ENCODE measurements at places on chromosomes 2 and 18. TPM values are rescaled to one million over a fixed set of nuclear protein-coding genes. Genes with fewer than 3 reads are reported as not detected.
A peak's percentile ranks its signal among the peaks of the same experiment; 100 is the strongest.

GRCh38 chr2:104976603-104977120 is 61.2 kb upstream of the MRPS9 start:
- no peak for DNase-seq

DNA sequence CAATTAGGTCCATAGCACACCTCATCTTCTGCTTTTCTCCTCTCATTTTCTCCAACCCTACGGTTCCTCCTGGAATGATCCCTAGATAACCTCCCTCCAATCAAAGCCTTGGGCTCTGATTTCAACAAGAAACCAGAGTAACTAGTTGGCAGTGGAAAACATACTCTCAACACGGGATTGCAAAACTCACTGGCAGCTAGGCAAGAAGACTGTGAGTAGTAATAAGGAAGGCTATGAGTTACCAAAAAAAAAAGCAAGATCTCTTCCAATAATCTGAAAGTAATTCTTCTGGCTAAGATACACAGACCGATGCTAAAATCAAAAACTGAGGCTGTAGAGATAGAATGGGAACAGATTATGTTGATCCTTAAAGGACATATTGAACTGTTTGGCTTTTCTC is 28.4 kb upstream of the CCDC102B start:
- DNase-seq: no peak

- no peak for DNase-seq
Observed at GRCh38 chr2:30412684-30413570, 34.1 kb upstream of the LCLAT1 start.

DNA sequence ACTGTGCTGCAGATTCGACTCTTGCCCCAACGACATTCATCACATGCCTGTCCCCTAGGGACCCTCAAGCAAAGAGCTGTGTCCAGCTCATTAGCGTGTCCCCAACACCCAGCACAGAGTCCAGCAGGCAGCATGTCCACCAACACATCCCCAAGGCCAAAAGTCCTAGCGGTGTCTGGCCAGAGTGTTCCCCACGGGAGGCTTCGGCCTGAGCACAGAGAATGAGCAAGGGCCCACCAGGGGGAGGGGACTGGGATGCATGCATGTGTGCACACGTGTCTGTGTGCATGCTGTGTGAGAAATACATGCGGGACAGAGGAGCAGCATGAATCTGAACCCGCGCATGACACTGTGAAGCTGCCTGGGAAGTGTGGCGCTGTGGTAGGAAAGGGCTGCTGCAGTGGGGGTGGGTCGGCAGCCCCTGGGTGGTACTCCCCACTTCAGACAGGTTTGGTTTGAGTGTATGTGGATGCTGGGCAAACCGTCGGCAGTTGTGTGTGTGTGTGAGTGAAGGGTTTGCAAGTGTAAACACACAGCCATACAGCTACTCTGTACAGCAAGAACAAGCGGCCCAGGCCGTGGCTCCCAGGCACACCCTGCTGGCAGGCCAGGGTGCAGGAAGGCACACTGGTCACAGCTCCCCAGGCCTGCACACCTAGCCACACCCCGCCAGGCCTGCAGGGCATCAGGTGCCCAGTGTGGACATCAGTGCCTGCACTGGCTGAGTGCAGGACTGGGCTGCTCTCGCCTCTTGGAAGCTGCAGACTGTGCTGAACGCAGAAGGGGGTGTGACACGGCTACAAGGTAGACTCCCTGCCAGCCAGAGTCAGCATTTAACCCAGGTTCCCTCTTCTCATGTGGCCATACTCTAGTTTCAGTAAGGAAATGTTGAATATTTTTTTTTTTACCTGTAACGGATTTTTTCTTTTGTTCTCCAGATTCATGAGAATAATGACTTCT is 19.5 kb upstream of the HES6 start:
- no peak for DNase-seq

Gene ACTR3
- 65.9 TPM for total RNA-seq

DNA sequence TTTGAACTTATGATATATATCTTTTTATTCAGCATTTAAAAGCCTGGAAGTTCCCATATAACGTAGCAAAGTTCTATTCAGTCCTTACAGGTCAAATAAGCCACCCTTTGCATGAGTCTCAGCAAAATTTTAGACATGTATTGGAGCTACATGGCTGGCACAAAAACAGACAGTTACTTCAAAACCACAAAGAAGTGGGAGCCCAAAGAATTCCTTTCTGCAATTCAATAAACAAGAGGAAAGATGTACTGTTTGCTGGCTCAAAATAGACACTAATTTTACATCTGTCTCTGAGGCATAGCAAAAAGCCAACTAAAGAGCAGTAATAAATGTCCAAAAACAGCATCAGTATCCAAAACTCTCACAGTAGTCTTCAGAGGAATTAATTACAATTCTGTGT is 87.0 kb downstream of the ZEB2 start:
- no peak for DNase-seq

Gene BZW1
- 232 TPM for total RNA-seq

DNA sequence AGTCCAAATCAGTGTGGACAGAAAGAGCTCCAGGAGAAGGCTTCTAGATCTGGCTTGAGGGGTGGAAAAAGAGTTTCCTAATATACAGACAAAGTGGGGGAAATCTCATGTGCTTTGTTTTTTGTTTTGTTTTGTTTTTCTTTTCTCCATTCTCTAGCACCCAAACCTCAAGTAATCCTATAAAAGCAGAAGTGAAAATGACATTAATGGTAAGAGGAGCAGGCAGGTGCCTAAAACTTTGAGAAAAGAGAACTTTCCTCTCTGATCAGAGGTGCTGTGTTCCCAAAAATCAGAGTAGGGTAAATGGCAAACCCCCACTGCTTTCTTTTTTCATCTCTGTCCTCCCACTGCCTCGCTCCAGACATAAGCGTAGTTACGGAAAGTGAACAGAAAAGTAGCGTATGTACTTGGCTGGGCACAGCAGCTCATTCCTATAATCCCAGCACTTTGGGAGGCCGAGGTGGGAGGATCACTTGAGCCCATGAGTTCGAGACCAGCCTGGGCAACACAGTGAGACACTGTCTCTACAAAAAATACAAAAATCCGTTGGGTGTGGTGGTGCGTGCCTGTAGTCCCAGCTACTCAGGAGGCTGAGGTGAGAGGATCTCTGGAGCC is 77.8 kb downstream of the FAM161A start:
- no peak for DNase-seq

DNA sequence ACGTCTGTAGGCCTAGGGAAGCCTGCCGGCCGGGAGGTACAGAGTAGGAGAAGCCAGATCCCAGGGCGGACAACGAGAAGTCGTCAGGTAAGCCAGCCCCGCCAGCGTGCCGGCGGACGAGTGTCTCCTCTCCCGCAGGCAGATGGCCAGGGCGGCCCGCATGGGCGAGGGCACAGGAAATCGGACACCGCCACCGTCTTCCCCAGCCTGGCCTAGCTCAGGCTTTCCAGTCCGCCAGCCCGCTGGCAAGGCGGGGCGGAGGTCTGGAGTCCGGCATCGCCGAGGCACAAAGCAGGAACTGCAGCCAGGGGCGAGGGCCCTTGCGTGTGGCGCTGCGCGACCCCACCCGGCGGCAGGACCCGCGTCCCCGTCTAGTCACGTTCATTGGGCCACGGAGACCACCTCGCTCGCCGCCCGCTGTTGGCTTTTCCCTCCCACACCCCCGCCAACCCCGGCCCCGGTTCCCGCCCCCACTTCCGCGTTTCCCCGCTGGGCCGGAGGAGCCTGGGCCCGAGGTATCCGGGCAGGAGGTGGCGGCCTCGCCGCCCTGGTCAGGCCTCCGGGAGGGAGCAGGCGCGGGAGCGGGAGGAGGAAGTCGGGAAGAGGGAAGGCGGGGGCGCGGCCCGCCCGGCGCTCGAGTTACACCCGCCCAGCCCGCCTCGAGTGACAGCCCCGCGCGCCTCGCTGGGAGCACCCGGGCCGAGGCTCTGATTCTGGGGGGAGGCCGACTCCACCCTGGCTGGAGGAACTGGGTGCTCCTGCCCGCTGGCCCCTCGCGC is at the start of gene GPD2:
Gene GPD2, plus strand, starts transcription at position 662 of the 779 bp plus-strand sequence. CDS start 39,727 bp downstream, outside the sequence.
- DNase-seq: peak; percentile 93

GRCh38 chr18:40935423-40935822 is 1019.6 kb upstream of the PIK3C3 start:
- no peak for DNase-seq

Gene MAP4K3
- total RNA-seq: 41.8 TPM

Gene SPP2
- not detected for total RNA-seq

Gene PLCD4
- 1.1 TPM for total RNA-seq

Gene QPCT
- 5.3 TPM for total RNA-seq

DNA sequence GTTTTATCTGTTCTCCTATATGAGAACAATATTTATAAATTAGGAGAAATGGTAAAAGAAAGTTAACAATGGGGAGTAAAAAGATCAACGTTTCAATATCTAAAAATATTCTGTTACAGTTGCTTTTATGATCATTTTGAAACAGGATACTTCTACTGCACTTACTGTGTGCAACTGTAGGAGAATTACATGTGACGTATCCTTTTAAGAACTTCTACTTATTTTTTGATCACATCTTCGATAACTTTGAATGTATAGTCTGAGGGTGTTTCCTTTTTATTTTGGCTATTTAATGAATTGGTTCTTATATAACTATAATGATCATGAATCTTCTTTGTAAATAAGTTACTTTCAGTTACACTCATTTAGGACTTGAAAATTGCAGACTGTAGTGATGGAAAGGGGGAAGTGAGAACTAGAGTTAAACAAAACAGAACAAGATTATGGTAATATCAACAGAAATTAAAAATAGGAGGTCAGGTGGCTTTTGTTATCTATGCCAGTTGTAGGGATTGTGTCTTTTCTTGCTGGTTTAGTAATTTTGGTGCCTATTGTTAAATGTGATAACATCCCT is 109.9 kb downstream of the MSTN start:
- no peak for DNase-seq

DNA sequence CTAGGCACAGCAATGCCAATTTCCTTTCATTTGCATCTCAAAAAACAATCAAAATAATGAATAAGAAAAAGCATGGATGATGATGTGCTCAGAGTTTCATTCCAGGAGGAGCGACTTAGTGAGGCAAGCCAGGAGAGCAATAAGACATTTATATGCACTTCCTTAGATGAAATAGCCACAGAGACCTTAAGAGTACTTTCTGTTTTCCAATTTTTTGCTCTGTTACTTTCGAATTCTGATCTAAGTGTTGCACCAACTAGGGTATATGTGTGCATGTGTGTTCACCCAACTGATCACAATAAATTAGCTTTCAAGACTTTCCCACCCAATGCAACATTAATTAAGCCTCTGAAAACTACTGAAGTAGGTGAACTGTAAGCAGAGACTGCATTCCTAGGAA is 709 bp downstream of the RAB27B start:
- no peak for DNase-seq

- DNase-seq: no peak
Observed at GRCh38 chr2:195961873-195962272, 106.8 kb downstream of the DNAH7 start.

DNA sequence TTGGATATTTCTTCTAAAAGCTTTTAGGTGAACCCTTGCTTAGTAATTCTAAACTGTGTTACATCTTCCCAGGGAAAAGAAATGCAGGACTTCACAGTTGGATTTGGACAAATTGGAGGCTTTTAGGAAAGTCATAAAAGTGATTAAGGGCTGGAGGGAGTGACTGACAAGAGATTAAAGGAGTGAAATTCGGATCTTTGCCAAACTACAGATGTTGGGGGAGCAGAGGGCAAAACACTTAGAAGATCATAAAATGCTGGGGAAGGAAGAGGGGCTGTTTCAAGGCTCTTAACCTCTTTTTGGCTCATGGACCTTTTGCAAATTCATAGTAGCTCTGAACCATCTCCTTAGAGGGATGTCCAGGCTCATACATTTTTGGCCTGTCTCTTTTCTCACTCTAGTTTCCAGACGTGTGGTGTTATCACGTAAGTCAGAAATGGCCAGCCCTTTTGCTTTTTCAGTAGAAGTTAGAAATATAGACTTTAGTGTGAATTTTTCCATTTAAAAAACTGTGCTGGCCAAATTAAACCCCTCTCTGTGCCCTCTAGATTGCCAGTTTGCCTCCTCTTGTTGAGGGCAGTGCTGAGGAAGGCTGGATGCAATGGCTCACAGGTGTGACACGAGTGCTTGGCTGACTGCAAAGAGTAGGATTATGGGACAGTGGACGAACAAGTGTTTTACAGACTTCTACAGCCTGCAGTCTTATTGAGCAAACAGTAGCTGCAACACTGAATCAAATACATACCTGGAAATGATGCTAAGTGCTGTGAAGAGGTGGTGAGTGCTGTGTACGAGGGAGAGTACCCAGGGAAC is 109.9 kb downstream of the LYPD6B start:
- DNase-seq: no peak

DNA sequence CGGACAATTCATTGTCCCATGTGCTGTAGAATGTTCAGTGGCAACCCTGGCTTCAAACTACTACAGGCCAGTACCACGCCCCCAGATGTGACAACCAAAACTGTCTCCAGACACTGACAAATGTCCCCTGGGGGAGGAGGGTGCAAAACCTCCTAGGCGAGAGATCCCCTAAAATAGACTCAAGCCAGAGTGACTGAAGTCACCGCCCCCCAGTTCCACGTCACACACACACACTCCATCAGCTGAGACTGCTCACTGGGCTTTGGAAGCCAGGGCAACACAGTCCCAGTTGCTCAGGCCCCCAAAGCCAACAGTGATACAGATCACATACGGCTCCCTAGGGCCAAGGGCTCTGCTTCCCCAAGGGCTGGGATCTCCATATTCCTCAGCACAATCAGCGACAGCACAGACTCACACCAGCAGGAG is 19.1 kb downstream of the HDAC4 start:
- DNase-seq: no peak

Gene SLC8A1
- total RNA-seq: 23.2 TPM

Gene CD8A
- total RNA-seq: 1.3 TPM

DNA sequence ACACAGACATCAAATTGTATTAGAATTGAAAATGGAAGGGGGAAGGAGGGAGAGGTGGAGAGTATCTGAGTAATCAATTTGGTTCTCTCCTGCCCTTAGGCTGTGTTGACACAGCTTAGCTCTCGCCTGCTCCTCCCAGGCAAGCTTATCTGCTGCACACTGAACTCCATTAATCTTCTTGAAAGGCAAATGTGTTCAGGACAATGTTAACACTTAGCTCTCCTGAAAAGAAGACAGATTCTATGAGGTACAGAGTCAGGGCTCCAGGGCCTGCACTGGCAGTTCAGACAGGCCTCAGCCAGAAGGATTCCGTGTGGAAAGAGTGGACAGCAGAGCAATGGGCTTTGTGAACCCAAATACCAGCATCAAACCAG is 430.0 kb upstream of the TNP1 start:
- DNase-seq: peak; percentile 22

- no peak for DNase-seq
Observed at GRCh38 chr18:55141318-55141717, 182.1 kb upstream of the CCDC68 start.

GRCh38 chr2:182915369-182916326 is 49.2 kb upstream of the FRZB start:
- DNase-seq: no peak

DNA sequence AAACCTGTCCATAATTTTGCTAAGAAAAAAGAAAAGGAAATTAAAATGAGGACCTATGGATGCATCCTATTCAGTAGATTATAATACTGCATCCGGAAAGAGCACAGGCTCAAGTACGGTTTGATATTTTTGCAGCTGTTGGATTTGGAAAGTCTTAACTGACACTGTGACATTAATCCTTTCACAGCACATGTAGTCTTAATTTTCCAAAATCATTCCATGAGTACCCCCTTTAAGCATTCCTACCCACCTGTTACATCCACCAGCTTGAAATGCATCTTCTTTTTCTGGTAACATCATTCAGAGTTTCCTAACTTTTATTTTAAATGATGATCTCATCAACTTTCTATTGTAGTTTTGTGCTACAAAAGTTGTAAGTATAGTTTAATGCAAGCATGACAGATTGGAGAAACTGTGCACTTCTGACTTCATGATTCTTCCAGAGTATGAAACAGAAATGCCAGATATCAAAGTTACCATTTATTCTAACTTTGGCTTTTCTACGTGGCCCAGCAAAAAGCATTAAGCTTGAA is 113.5 kb downstream of the ESCO1 start:
- DNase-seq: no peak

All from prostate gland (tissue), 2 donors.